ENCODE measurements at places on chromosomes 7 and 10.
A peak's percentile ranks its signal among the peaks of the same experiment; 100 is the strongest.

- no peak for DNase-seq
These were observed 2.5 kb downstream of the NUDT5 start for GRCh38 chr10:12193193-12193592.

DNA sequence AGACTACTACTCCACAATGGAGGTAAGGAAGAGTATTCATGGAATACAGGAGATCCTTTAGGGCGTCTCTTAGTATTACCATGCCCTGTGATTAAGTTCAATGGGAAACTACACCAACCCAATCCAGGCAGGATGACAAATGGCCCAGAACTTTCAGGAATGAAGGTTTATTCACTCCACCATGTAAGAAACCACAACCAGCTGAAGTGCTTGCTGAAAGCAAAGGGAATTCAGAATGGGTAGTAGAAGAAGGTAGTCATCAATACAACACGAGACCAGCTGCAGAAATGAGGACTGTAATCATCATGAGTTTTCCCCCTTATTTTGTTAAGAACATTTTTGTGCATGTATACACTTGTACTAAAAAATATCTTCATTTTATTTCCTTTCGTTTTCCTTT is 76.6 kb downstream of the GPR37 start:
- no peak for DNase-seq

DNA sequence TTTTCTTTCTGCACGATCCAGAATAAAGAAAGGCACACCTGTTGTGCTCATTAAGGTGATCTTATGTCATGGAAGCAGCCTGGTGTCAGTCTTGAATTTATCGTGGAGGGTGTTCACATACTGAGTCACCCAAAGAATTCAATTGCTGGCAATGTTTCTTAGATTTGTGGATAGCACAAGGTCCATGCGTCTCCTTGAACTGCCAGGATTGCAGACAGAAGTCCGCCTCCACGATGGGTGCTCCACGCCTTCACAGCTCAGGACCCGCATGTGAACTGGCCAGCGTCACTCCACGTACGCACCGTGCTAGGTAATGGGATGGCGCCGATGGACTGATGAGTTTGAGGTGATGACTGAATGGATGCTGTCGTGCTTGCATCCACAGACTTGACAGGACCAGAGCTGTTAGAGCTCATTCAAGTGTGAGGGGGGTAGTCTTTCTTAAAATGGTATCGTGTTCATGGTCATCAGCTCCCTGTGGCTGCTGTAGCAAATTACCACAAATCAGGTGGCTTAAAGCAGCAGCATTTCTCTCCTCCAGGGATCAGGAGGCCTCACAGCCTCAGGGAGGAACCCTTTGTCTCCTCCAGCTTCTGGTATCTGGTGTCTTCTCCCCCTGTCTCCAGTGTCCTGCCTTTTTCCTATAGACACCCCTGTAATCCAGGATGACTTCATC is 65.4 kb upstream of the DNAJB6 start:
- no peak for DNase-seq

- peak; percentile 4 for DNase-seq
These were observed 204.6 kb downstream of the HDAC9 start for GRCh38 chr7:18700147-18700546.

DNA sequence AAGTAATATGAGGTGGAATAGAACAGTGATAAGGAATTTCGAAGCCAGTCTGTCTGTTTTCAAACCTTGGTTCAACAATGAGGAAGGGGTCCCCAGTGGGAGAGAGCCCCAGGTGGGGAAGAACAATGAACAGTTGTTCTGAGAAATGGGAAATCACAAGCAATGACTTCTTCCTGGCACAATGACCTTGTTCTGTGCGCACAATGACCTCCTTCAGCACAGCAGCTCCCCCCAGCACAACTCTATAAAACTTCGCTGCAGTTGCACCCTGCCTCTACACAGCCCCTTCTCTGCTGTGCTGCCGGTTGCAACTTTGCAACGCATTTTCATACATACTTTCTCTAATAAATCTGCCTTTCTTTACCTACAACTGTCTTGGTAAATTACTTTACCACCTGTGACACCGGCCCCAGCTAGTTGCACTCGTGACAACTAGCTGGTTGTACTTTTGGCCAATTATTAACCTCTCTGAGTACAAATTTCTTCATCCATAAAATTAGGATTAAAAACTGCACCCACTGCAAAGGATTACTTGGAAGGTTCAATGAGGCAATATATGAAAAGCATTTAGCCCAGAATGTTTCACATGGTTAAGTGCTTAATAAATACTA is 40.5 kb downstream of the ASB4 start:
- DNase-seq: no peak

DNA sequence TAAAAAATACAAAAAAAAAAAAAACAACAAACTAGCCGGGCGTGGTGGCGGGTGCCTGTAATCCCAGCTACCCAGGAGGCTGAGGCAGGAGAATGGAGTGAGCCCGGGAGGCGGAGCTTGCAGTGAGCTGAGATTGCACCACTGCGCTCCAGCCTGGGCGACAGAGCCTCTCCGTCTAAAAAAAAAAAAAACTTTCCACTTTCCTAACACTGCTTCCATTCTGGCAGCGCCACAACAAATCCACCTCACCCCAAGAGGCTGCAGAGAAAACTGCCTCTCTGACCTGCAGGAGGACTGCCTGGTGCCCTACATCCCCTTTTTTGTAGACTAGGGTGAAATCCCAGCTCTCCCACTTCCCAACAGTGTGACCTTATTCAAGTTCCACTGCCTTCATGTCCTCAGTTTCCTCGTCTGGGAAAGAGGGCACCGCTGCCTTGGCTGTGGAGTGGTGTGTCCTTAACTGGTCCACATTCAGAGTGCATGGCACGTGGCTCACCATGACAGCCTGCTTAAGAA is 2.6 kb upstream of the MBL2 start:
- no peak for DNase-seq

DNA sequence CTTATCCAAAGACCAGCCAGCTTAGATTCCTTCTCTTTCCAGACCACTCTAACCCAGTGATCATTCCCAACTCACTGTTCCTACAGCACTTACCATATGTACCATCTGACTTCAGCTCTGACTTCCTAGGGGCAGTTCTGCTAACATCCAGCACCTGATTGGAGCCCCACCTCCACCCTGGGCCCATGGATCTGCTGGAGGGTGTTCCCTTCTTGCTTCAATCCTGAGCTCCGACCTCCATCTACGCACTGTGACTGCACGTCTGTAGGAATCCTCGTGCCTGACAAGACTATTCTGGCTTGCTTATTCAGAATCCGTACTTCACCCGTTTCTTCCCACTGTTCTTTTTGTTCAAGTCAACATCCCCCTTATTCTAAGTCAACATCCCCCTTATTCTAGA is 57.6 kb downstream of the HIPK2 start:
- DNase-seq: no peak

GRCh38 chr7:93161181-93161762 is 13.1 kb upstream of the SAMD9L start:
- no peak for DNase-seq

GRCh38 chr10:94645285-94645684 is 38.2 kb upstream of the CYP2C18 start:
- peak; percentile 30 for DNase-seq

DNA sequence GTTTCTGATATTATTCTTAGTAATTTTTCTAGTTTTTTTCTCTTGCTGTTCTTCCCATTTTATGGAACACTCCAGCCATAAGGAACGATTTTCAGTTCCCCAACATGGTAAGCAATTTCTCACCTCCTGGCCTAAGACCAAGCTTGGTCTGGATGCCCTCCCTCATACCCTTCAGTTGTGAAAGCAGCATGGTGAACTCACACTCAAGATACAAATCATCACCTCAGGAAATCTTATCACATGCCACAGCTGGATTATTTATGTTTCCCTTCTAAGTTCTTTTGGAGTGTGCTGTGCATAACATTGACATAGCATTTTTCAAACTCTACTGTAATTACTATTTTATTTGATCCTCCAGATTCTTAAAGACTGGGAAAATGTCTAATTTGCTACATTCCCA is 216.6 kb downstream of the AGMO start:
- DNase-seq: no peak

- no peak for DNase-seq
These were observed 7.8 kb upstream of the POR start for GRCh38 chr7:75906991-75907667.

GRCh38 chr10:88089498-88089897 is 226.1 kb downstream of the PTEN start:
- DNase-seq: no peak

- no peak for DNase-seq
These were observed 12.2 kb downstream of the VSIR start for GRCh38 chr10:71761105-71761511.

- no peak for DNase-seq
These were observed 200.2 kb downstream of the DYNC1I1 start for GRCh38 chr7:95972523-95972922.

- DNase-seq: no peak
These were observed 26.0 kb upstream of the NKX6-2 start for GRCh38 chr10:132811891-132812481.

DNA sequence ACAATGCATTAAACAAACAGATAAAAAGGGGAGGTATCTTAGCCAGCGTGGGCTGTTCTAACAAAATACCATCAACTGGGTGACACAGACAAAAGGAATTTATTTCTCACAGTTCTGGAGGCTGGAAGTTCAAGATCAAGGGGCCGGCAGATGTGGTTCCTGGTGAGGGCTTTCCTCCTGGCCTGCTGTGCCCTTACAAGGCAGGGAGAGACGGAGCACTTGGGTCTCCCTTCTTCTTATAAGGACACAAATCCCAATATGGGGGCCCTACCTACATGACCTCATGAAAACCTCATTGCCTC is 281.6 kb upstream of the KLF14 start:
- DNase-seq: no peak

DNA sequence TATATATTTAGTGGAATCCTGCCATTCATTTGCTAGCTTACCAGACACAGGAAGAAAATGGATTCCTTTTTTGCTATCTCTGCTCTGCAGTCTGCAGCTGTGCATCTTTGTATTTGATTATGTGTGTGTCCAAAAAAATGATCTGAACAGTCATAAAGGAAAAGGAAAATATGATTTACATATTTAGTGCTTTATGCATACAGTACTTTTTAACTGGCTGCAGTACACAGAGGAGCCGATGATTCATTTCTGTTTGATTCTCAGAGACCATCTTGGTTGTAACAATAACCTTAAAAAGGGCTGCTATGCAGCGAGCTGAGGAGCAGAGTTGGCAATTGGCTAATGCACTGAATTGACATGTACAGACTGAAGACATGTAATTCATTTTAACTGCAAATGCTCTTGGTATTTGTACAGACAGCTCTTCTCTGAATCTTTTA is 151.3 kb upstream of the FZD1 start:
- DNase-seq: no peak

GRCh38 chr10:52346394-52347326 is 32.6 kb downstream of the DKK1 start:
- no peak for DNase-seq

DNA sequence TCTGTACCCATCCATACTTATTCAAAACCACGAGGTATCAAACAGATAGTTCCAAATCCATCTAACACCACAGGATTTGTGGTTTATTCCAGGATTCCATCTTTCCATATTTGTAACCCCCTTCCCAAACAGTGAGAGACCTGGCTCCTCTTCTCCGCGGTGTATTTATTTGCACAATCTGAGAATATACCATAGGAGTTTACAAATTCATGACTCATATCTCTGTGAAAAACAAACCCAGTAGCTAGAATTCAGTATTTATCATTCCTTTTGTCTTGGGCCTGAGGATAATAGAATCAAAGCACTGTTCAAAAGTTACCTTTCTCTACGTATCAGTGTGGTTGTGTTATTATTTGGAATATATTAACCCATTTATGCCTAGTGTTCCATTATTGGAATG is 31.9 kb downstream of the PDSS1 start:
- no peak for DNase-seq

DNA sequence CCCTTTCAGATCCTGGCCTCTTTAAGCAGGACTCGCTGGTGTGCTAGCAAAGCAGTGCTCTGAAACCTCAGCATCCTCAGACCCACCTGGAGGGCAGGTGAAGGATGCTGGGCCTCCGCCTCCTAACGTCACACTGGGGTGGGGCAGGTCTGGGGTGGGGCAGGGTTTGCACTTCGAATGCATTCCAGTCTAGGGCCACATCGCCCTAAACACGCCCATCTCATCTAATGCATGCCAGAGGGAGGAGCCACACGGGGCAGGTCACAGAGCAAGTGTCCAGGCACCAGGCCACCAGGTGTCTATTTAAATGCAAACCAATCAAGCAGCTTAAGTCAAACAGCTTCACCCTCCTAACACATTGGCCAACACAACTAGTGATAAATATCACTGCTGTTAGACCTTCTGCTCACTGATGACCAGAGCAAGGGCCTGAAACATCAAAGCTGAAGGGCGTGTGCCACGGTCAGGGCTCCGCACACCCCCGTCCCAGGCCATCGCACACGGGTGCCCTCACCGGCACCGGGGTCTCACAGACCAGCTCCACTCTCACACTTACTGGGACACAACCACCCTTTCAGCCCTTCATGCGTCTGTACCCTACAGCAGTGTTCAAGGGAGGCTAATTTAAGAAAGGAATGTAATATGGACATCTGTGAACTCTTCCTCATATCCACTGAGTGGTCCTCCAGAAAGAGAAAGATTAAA is 47.1 kb downstream of the DIP2C start:
- DNase-seq: no peak

DNA sequence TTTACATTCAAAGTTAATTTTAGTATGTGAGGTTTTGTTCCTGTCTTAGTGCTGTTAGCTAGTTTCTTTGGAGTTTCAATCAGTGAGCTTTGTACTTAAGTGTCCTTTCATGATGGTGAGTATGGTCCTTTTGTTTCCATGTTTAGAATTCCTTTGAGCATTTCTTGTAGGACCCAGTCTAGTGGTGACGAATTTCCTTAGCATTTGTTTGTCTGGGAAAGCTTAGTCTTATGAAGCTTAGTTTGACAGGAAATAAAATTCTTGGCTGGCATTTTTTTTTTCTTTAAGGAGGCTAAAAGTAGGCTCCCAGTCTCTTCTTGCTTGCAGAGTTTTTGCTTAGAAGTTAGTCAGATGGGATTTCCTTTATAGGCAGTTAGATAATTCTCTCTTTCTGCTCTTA is 209.2 kb upstream of the SEMA3C start:
- DNase-seq: no peak

DNA sequence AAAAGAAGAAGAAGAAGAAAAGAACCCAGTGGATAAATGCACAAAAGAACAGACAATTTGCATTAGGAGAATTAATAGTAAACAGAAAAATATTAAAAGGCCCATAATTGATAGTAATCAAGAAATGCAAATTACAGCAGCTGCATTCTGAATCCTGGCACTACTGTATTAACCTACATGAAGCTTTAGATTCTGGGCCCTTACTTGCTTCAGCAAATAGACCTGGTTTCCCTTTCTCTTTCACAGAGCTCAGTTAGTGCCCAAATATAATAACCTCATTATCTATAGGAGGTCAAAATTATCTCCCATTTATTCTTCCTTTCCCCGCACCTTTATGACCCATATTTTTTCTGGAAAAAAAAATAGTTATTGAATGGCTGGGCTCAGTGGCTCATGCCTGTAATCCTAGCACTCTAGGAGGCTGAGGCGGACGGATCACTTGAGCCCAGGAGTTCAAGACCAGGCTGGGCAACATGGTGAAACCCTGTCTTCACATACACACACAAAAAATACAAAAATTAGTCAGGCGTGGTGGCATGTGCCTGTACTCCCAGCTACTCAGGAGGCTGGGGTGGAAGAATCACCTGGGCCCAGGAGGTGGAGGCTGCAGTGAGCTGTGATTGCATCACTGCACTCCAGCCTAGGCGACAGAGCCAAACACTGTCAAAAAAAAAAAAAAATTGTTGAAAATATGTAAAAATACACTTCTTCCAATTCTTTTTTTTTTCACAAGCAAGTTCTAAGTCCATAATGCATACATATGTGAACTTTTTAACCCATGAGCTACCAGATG is 36.0 kb upstream of the PIK3AP1 start:
- DNase-seq: no peak

- no peak for DNase-seq
These were observed 91.0 kb downstream of the ALOX5 start for GRCh38 chr10:45464958-45465567.

All from GM12891 (cell line).